ENCODE measurements at places on chromosomes 5 and 9. TPM values are rescaled to one million over a fixed set of nuclear protein-coding genes. Genes with fewer than 3 reads are reported as not detected.

PPIC gene
- 28.8 TPM for total RNA-seq

CEL gene
- total RNA-seq: 11.9 TPM

VAV2 gene
- 64.4 TPM for total RNA-seq

GSN gene
- 521 TPM for total RNA-seq

KCNV2 gene
- total RNA-seq: not detected
